Hippocampal formation (tissue), 2 donors: ENCODE measurements at places on chromosomes 6 and 20.

- DNase-seq = no peak
Observed at GRCh38 chr20:31856516-31856915, 11.1 kb upstream of the FOXS1 start.

GRCh38 chr20:7038029-7038428 is 270.5 kb downstream of the BMP2 start:
- no peak for DNase-seq

- DNase-seq = peak; percentile 77
Observed at GRCh38 chr6:4776131-4776492, at the start of gene CDYL. TSS of gene CDYL (plus strand) at chr6:4776404. CDS start at chr6:4776784, 380 bp downstream.

- no peak for DNase-seq
Observed at GRCh38 chr20:3430376-3431069, 23.1 kb upstream of the DNAAF9 start.

GRCh38 chr6:148888856-148889255 is 142.0 kb downstream of the UST start:
- no peak for DNase-seq

- DNase-seq = no peak
Observed at GRCh38 chr20:34751453-34751852, 47.3 kb downstream of the TP53INP2 start.

DNA sequence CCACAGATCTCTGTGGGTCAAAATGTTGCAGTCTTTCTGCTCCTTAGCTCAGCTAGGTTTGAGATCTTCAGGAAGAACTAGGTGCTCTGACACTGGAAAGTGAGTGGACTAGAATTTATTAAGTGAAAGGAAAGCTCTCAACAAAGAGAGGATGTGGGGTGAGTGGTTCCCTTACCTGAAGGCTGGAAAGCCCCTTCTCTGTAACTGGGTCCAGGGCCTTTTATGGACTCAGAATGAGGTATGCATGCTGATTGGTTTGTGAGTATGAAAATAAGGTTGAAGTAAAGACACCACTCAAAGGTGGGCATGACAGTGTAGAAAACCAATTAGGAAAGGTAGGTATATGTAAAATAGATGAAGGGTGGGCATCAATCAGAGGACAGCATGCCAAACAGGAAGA is 485.5 kb downstream of the CD109 start:
- no peak for DNase-seq

DNA sequence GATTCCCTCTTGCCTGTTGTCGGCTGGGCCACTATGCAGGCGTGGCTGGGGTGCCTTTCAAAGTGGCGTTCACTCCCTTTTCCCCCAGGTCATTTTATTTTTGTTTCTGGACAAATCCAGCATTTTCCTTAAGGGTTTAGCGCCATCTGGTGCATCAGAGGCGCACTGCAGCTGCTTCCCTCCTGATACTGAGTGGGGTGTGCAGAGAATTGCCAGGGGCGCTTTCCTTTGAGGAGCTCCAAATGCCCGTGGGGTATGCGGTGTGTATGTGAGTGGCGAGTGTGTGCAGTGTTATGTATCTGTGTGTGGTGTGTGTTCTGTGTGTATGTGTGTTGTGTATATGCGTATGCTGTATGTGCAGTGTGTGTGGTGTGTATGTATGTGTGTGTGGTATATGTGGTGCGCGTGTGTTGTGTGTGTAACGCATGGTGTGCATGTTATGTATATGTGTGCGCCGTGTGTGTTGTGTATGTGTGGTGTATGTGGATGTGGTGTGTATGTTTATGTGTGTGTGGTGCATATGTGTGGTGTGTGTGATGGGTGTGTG is 100.1 kb upstream of the AGPAT4 start:
- DNase-seq = peak; percentile 54

GRCh38 chr6:170298688-170299087 is 7.8 kb upstream of the DLL1 start:
- DNase-seq = no peak

DNA sequence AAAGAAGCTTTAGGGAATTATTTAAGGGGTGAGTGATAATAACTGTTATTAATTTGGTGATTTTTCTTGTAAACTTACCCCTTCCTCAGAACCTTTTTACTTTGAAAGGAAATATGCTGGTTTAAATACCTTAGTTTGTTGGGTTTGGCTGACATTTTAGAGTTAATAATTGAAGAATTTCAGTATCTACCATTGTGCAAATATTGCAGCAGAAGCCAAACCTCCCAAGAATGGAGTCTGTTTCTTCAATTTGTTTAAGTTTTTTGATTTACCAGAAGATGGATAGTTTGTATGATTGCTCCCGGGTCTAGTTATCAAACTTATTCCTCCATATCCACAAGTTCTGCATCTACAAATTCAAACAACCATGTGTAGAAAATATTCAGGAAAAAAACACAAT is 77.1 kb downstream of the ATRN start:
- no peak for DNase-seq

GRCh38 chr6:89951574-89952104 is 57.4 kb downstream of the GJA10 start:
- DNase-seq = peak; percentile 37
